ENCODE measurements at places on chromosomes 3 and 15.

DNA sequence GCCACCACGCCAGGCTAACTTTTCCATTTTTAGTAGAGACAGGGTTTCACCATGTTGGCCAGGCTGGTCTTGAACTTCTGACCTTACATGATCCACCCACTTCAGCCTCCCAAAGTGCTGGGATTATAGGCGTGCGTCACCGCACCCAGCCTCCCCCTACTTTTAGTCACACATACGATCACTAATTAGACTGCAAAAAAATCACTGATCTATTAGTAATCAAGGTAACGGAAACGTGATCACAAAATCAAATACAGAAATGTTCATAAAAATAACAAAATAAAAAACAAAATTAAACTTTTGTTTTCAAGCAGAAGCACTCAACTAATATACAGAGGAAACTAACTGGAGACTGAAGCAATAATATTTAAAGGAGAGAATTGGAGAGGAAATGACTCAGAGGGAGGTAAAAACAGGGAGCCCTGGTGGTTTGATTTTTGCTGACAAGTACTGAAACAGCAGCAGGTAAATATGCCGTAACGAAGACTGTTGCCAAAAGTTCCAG is 4.6 kb downstream of the WDR53 start:
- no peak for DNase-seq

- DNase-seq, result no peak
Observed at GRCh38 chr3:165643425-165643824, 193.8 kb downstream of the BCHE start.

- no peak for DNase-seq
Observed at GRCh38 chr15:50880651-50881114, 27.8 kb upstream of the AP4E1 start.

GRCh38 chr3:49482766-49483165 is 12.7 kb downstream of the DAG1 start:
- DNase-seq, result no peak

- no peak for DNase-seq
Observed at GRCh38 chr3:111072031-111072921, 660 bp downstream of the NECTIN3 start.

DNA sequence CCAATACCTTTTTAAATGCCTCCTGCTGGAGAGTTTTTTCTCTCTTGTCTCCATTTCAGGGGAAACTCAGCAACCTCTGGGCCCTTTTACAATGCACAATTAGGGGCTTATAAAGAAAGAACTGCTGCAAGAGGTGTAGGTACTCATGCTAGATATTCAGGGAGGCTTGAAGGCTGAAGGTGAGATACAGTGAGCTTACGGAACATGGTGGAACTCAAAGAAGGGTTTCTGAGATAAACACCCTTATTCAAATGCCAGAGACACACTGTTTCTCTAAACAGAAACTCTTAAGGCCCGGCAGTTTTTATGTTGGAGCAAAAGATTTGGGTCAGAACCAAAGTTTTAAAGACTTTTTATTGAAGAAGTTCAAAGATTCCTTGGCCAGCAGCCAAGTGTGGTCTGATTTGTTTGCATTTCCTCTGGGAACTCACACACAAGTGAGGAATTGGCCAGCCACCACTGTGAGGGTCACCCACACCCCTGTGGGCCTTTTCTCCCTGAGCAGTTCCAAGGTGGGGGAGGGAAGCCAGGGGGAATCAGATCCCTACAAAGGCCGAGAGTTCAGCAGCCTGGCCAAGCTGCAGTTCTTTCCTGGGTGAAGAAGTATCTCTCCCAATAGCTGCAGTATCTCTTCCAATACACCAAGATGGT is 47.8 kb downstream of the TNFAIP8L3 start:
- DNase-seq, result no peak

DNA sequence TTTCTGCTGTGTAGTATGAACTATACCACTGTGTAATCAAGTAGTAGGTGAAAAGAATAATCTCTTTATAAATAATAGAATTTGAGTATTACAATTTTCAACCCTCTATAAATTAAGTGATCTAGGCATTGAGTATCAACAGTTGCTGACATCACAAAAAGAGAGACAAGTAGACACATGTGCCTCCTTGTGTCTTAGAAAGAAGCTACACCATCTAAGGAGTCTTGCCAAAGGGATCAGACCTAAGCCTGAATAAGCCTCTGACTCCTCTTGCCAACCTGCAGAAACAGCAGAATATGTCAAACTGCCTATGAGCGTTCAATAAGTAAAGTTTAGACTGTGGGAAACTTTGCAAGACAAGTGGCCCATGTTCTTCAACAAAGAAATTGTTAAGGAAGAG is 5.8 kb upstream of the MTMR10 start:
- DNase-seq, result no peak

- DNase-seq, result no peak
Observed at GRCh38 chr15:77609558-77609957, 23.2 kb downstream of the LINGO1 start.

DNA sequence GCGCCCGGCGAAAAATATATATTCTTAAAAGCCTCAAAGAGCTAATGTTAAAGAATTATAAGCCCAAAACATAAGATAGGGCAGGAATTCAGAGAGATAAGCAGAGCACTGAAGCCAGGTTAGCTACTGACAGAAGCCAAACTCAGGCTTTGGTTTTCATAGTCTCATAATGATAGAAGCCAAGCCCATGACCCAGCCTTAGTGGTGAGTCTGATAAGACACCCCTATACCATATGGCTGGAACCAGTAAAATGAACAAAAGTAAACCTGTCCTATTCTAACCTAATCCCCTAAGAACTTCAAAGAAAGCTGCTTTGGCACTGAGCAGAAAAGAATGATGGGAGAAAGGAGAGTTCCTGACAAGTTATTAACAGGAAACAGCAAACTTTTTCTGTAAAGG is 25.9 kb downstream of the MYO9A start:
- DNase-seq, result no peak

DNA sequence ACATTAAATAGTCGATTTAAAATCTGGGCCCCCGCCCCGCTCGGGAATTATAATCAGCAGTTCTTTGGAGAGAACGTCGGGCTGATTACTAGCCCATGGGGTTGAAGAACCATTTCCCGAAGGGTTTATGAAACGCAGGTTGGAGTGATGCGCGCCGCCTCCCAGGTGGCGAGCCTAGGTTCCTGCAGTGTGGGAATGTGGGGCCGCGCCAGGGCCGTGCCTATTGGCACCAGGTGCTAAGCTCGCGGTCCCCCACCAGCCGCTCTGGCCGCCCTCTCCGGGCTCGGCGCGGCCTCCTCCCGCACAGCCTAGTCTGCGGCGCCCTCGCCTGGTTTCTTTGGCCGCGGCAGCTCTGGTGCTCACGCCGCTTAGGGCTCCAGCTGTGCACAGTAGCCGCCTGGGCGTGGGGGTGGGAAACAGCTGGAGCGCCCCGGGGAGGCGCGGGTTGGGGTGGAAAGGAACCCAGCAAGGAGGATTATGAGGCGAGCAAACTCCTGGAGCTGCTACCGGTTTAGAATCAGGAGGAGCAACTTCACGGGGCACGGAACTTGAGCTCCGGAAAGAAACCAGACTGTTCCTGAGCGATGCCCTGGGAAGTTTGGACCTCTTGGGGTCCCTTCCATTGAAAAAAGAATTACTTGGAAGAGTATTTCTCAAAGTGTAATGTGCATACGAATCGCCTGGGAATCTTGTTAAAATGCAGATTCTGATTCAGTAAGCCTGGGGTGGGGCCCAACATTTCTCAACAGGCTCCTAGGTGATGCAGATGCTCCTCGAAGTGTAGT is 5.6 kb upstream of the MECOM start:
- no peak for DNase-seq

- DNase-seq, result no peak
Observed at GRCh38 chr3:32685543-32686185, 676 bp downstream of the CNOT10 start.

- no peak for DNase-seq
Observed at GRCh38 chr15:45117308-45118130, 3.4 kb downstream of the DUOXA2 start.

DNA sequence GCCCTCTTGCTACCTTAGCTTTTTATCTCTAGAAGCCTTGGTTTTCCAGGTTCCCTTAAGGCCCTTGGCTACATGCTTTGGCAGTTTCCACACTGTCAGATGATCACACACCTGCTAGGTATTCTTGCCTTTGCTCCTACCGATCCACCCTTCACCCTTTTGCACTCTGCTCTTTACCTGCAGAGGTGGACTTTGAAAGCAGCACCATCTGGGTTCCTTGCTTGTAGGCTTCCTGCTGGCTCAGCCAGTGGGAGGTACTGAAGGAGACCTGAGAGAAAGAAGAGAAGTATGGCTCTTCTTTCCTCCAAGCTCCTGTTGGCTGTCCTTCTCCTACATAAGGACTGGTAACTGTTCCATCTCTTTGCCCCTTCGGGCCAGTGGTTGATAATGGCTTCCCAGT is 7.3 kb upstream of the ZNF592 start:
- DNase-seq, result no peak

DNA sequence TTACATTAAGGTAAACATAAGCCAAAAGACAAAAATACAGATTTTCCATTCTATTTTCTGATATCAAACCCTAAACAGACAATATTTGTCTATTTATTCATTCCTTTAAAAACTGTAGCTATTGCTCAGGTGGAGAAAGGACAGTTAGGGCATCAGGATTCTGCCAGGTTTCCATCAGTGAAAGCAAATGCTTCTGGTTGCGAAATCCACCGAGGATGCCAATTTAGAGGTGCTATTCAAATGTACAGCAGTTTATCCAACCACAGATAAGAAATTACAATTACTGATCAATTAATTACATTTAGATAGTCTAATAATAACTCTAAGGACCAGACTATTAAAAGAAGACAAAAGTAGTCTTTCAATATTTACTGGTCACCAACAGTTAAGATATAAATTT is 3.9 kb downstream of the TOMM70 start:
- no peak for DNase-seq

- DNase-seq, result no peak
Observed at GRCh38 chr3:23038471-23038870, 164.7 kb upstream of the UBE2E2 start.

DNA sequence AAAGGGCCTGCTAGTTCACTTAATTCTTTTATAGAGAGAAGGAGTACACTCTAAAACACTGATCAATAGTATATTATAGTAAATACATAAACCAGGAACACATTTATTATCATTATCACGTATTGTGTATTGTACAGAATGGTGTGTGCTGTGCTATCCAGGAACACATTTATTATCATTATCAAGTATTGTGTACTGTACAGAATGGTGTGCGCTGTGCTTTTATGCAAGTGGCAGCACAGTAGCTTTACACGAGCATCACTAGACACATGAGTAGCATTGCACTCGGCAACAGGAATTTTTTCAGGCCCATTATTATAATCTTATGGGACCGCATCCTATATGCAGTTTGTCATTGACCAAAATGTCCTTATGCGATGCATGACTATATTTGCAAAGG is 20.9 kb upstream of the MUC20 start:
- no peak for DNase-seq

DNA sequence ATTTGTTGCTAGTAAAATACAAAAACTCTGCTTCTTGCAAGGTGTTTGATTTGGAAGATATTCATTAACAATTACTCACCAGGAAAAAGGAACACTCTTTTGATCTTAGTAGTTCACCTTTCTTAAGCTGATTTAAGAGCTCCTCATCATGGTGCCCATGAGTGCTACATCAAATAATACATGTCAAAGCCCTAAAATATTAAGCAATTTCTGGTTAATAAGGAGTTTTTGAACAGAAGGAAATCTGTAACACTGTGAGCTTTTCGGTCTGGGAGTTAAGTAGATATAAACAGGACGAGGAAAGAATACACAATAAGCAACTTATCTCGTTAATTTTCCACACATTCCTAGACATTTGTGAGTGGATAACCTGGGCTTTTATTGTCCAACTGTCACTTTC is 83.9 kb upstream of the DCBLD2 start:
- DNase-seq, result no peak
